H1 (cell line): ENCODE measurements at places on chromosomes 7 and 10. TPM values are rescaled to one million over a fixed set of nuclear protein-coding genes. Genes with fewer than 3 reads are reported as not detected.
A peak's percentile ranks its signal among the peaks of the same experiment; 100 is the strongest.

GRCh38 chr10:5634918-5635317 lies 31.5 kb downstream of the ASB13 start:
- no peaks in the 10 kb centered on the region for H3K4me1 ChIP-seq
- DNase-seq, result no peak
- no peak overlapping the region for H3K27ac ChIP-seq
- H3K27me3 ChIP-seq, result no peaks in the 10 kb centered on the region

DNA sequence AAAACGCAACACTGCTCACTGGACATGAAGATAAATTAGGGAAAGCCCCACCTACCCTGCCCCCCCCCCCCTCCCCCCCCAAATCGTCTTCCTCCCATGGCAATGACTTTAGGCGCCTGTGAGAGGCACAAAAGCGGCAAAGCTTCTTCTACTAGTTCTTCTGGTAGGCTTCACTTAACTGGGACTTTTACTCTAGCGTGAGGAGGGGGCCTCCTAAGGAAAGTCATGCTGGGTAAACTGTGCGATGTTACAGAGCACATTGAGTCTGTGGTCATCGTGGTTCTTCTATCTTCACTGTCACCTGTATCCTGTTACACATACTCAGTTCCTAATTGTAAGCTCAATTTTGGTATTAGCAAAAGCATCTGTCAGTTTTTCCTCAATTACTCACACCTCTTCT lies 25.1 kb downstream of the HSPB1 start:
- no peaks in the 10 kb centered on the region; the same call in 1 of the 2 replicates for H3K4me1 ChIP-seq
- no peak overlapping the region for H3K27ac ChIP-seq
- no peak for DNase-seq
- H3K36me3 ChIP-seq, result peaks cover 54% of the 10 kb centered on the region
- H3K4me3 ChIP-seq, result no peak overlapping the region
- no peaks in the 10 kb centered on the region for H3K27me3 ChIP-seq

ATP6V0A4 gene
- total RNA-seq, result 0.47 and 0.78 TPM in 2 replicates

TRIM4 gene
- total RNA-seq, result 6.6 and 7.3 TPM in 2 replicates

HOXA9 gene
- not detected in 2 replicates for total RNA-seq

GRCh38 chr10:78407009-78407711 lies 373.5 kb downstream of the RPS24 start:
- H3K27me3 ChIP-seq, result no peaks in the 10 kb centered on the region
- DNase-seq, result peak; percentile 95
- peaks cover 6% of the 10 kb centered on the region; the same call in 1 of the 2 replicates for H3K4me1 ChIP-seq
- peak overlapping the region; percentile 90 for H3K4me3 ChIP-seq

- no peaks in the 10 kb centered on the region for H3K27me3 ChIP-seq
- no peaks in the 10 kb centered on the region for H3K4me1 ChIP-seq
- no peak overlapping the region for H3K4me3 ChIP-seq
- H3K27ac ChIP-seq, result no peak overlapping the region
- no peaks in the 10 kb centered on the region for H3K36me3 ChIP-seq
- DNase-seq, result no peak
Measured at GRCh38 chr7:101533103-101533465, 96.0 kb downstream of the MYL10 start.

GRCh38 chr7:48251766-48252165 lies 80.5 kb downstream of the ABCA13 start:
- no peak for DNase-seq
- H3K4me1 ChIP-seq, result no peaks in the 10 kb centered on the region
- H3K27me3 ChIP-seq, result no peaks in the 10 kb centered on the region
- H3K4me3 ChIP-seq, result no peak overlapping the region
- H3K36me3 ChIP-seq, result no peaks in the 10 kb centered on the region

- no peak for DNase-seq
- no peak overlapping the region for H3K27ac ChIP-seq
- H3K4me3 ChIP-seq, result no peak overlapping the region
- H3K36me3 ChIP-seq, result no peaks in the 10 kb centered on the region
- H3K4me1 ChIP-seq, result no peaks in the 10 kb centered on the region
Measured at GRCh38 chr7:91066627-91067026, 197.6 kb upstream of the FZD1 start.

GRCh38 chr10:86225103-86225782 lies 141.4 kb downstream of the GRID1 start:
- no peak overlapping the region for H3K4me3 ChIP-seq
- H3K4me1 ChIP-seq, result no peaks in the 10 kb centered on the region
- DNase-seq, result no peak

MIOS gene
- 46.5 and 50.7 TPM in 2 replicates for total RNA-seq

PTN gene
- 27.8 and 28.6 TPM in 2 replicates for total RNA-seq
